Stimulated activated memory B cell treated with anti-CD40 and anti-IgM and Interleukin-4, amounts not matched to agents 10 μg/mL and 1 μg/mL and 100 μg/mL, for 72 hours (primary cell): ENCODE measurements at places on chromosomes 11 and 22.

GRCh38 chr22:27045103-27045947 lies 387.9 kb downstream of the MIAT start:
- ATAC-seq, result no peak

- no peak for ATAC-seq
Measured at GRCh38 chr11:75233754-75234172, 6.8 kb upstream of the TPBGL start.

- no peak for ATAC-seq
Measured at GRCh38 chr22:16838073-16838472, 12.9 kb upstream of the XKR3 start.

DNA sequence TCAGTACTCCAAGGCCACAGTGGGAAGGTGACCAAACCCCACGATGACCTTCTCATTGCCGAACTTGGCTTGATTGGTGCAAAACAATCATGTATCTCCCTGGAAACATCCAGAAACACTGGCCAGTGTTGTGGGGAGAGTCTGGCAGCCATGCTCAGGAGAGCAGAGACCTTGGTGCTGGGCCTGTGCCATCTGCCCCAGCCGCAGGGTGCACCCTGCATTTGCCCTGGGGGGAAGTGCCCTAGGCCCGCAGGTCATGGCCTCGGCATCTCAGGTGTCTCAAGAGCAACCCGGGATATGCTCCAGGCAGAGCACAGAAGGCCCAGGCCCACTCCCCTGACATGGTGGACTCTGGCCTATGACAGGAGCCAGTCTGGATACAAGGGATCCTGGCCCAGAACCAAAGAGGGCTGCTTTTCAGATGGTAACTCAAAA lies 23.7 kb downstream of the ARVCF start:
- ATAC-seq, result no peak

DNA sequence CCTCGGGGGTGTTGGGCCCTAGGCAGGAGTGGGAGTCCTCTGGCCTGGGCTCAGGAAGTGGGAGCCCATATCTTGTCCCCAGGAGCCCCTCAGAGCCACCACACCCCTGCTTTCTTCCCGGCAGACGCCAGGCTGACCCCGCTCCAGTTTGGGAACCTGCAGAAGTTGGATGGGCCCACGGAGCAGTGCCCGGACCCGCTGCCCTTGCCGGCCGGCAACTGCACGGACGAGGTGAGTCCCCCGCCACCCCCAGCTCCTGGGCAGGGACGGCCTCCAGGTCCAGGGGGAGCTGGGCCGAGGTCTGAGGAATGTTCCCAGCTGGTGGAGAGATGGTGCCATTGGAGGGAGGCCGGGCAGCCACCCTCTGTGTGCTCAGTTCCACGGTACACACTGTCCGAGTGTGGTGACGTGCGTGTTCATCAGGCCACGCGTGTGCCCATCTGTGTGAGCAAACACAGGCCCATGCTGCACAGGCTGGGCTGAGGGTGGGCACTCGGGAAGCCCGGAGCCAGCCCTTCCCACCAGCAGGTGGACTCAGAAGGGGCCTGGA lies 4.8 kb downstream of the MUC5B start:
- ATAC-seq, result no peak

- ATAC-seq, result no peak
Measured at GRCh38 chr11:74437441-74438042, 29.8 kb downstream of the KCNE3 start.

GRCh38 chr11:128040603-128041002 lies 546.8 kb downstream of the ETS1 start:
- no peak for ATAC-seq

GRCh38 chr22:41899110-41899509 lies 15.8 kb downstream of the SHISA8 start:
- ATAC-seq, result no peak

DNA sequence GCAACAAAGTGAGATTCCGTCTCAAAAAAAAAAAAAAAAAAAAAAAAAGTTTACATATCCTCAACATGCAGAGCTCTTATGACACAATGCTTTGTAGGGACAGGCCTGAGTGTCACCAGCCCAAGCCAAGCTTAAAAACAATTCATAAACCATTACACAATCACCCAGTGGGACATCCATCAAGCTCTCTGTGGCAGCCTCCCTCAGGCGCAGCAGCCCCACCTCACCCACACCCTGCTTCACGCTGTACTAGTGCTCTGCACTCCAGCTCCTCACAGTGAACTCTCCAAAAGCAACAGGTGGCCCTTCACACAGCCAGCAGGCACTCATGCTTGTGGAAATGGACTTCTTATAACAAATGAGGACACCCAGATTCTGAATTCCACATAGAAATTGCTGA lies 3.5 kb upstream of the FOXRED2 start:
- no peak for ATAC-seq

DNA sequence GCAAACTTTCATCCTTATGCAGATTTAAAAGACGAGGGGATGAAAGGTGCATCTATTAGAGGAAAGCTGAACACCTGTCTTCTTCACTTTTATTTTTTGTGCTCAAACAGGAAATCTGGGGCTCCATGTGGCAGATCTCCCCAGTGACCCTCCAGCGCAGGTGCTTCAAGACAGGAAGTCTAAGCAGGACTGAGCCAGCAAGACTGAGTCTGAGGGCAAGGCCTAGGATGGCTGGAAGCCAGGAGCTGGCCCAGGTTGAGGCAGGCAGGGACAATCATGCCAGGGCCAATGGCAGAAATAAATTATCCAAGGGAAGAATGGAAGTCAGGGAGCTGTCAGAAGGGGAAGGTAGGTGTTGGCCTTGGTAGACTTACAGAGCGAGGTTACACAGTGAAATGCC lies 101.1 kb upstream of the SPON1 start:
- peak; percentile 59 for ATAC-seq

GRCh38 chr11:131906963-131907362 lies 536.5 kb downstream of the NTM start:
- no peak for ATAC-seq

GRCh38 chr11:57644748-57645688 lies 4.7 kb downstream of the YPEL4 start:
- ATAC-seq, result peak; percentile 79
